ENCODE measurements at places on chromosomes 4 and X.

- peak; percentile 37 for DNase-seq
These were observed 97.4 kb downstream of the COL4A5 start for GRCh38 chrX:108537005-108537404.

DNA sequence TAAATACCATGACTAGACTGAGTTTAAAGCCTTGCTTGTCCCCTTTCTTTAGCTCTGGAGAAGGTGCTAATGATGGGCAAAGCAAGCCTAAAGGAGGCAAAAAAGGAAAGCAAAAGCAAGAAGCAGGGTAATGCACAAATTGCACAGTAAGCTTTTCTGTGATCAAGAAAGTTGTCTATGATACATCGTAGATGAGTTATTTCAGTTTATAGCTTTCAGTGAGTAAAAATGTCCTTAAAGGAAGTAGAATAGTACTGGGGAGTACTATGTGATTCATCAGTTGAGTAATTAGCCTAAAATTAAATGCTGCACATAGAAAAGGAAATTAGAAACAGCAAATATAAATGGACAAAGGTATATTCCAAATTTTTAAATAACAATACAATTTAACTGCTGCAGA lies 50.2 kb upstream of the PDE5A start:
- no peak for DNase-seq

DNA sequence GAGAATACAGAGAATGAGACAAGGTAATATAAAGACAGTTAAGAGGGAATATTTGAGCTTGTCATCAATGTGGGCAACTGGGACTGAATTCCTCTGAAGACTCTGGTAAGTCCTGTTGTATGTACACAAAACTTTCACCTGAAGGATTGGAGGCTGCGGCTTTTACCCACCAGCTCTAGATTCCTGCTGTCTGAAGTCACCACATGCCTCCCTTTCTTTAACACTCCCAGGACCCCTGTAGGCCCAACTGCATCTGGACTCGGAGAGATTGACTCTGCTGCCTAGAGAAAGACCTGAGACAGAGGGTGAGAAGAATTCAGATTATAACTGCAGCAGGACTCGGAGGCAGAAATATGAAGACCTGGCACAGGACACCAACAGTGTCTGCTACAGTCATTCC lies 1048.0 kb downstream of the PDHA2 start:
- DNase-seq = no peak

DNA sequence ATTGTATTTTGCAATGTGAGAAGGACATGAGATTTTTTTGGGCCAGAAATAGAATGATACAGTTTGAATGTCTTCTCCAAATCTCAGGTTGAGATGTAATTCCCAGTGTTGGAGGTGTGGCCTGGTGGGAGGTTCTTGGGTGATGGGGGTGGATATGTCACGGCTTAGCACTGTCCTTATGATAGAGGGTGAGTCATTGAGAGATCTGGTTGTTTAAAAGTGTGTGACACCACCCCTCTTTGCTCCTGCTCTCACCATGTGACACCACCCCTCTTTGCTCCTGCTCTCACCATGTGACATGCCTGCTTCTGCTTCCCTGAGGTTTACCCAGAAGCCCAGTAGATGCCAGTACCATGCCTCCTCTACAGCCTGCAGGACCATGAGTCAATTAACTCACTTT lies 1226.9 kb downstream of the PCDH7 start:
- no peak for DNase-seq

- DNase-seq = no peak
These were observed 17.8 kb upstream of the MAGED4 start for GRCh38 chrX:52166840-52167239.
